ENCODE measurements at places on chromosomes 12 and 14.

GRCh38 chr14:76324133-76324532, 51.8 kb upstream of the ESRRB start:
- no peak for DNase-seq

DNA sequence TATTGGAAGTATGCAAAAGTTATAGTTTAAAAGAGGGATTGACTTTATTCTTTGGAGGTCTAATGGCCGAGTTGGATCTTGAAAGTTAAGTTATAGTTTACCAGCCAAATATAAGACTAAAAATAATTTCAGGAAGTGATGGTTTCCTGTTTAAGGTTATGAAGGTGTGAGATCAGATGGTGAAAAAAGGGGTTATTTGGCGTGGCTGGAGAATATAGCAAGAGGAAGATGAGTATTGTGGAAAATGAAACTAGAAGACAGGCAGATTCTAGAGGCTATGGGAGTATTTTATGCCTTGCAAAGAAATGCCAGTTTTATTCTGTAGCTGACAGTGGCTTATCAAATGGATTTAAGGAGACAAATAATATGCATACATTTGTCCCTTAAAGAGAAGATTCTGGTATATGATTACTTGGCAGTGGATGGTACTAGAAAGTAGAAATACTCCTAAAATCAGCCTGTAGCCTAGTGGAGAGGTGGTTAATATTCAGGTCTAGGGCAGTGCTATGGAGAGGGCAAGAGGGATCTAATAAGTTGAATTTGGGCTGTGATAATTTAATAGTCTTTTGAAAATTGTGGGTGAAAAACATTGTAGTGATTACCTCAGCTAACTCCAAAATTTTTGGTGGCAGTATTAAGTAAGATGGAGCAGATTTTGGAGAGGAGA, 1091.8 kb upstream of the ATXN7L3B start:
- DNase-seq: no peak

- DNase-seq: no peak
Measured at GRCh38 chr14:33762161-33762851, 188.6 kb downstream of the EGLN3 start.

DNA sequence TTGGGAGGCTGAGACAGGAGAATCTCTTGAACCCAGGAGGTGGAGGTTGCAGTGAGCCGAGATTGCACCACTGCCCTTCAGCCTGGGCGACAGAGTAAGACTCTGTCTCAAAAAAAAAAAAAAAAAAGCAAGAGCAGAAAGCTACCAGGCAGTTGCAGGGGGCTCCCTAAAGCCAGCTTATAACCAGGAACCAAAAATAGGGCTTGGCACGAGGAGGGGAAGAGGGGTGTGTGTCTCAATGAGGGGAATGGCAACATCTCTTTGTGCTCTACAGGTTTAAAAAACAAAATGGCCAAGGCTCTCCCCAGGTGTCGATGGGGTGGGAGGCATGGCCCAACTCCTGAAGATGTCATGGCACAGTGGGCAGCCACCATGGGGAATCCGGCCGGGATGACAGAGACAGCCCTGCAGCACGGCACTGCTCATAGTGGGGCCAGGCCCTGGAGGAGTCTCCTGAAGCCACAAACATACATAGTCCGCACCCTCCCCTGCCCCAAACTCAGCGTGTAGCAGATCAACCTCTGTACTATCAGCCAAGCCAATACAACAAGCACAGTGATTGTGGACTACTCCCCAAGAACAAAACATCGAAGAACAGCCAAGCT, 16.0 kb upstream of the EIF5 start:
- DNase-seq: no peak

GRCh38 chr14:91444335-91445020, 26.9 kb upstream of the CCDC88C start:
- DNase-seq: no peak

DNA sequence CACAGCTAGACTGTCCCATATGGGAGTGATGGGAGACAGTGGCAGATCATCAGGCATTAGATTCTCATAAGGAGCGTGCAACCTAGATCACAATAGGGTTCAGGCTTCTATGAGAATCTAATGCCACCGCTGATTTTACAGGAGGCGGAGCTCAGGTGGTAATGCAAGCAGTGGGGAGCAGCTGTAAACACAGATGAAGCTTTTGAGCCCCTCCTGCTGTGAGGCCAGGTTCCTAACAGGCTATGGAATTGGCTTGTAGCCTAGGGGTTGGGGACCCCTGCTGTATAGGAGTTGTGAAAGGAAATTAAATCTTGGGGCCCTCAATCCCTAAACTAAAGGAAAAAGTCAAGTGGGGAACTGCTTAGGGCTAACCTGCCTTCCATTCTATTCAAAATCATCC, 29.6 kb downstream of the ADIPOR2 start:
- DNase-seq: no peak

GRCh38 chr12:12807970-12808702, 5.0 kb upstream of the DDX47 start:
- no peak for DNase-seq

DNA sequence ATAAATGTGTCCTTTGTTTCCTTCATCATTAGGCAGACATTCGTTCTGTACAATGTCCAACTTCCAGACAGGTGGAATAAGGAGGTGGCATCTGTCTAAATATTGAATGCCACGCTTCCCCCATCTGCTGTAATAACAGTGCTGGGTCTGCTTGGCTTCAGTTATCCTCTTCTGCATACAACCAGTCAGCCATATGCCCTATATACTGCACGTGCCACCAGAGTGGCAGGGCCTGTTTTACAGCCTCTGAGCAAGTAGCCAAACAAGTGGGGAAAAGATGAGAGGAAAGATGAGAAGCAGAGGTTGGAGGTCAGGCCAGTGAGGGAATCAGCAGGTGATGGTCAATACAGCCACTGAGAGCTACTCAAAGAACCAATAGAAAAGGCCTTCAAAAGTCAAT, 55.4 kb downstream of the OTX2 start:
- no peak for DNase-seq

- DNase-seq: no peak
Measured at GRCh38 chr12:66636771-66637170, 42.1 kb downstream of the GRIP1 start.
